PC-9 (cell line): ENCODE measurements at places on chromosomes 7 and 10. TPM values are rescaled to one million over a fixed set of nuclear protein-coding genes. Genes with fewer than 3 reads are reported as not detected.

POR gene
- total RNA-seq: 151 and 205 TPM in 2 replicates

POM121C gene
- total RNA-seq: 49.2 and 53.3 TPM in 2 replicates

OPALIN gene
- not detected in 2 replicates for total RNA-seq

DNA sequence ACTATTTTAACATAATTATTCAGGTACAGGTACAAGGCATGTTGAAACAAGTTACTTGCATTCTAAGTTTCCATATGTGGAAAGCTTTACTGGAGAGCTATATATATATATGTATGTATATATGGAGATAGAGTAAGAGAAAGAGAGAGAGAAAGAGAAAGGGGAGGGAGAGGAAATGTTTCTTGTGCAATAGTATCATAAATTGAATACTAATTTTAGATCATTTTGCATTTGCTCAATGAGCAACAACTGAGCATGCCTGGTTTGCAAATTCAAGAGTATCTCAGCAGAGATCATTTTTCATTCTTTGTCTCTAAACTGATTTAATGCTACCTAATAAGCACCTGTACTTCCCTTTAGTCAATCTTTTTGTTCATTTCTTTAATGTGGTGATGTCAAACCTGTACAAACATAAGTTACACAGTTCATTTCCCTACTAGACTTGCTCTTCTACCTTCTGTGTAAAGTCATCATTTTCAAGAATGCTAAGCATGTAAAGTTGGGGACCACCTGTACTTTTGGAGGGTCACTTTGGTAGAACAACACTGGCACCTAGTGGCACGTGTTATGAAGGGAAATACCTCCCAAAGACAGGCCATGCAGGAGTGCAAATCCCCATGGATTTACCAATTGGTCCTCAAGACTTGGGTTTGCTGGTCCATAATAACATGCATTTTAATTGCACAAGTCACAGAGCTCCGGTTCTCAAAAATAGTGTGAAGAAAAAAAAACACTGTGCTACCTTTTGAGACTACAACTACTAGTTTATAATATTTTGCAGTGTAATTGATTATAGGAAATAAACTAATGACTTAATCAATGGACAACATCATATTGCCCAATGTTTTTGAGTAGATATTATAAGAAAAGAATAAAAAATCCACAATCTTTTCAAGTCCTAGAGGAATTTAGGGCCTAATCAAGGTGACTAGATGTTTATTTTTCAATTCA, 431.2 kb upstream of the IGFBP3 start:
- DNase-seq: peak; percentile 88
- H3K27ac ChIP-seq: peak overlapping the region; percentile 14; the same call in 1 of the 2 replicates
- no peaks in the 10 kb centered on the region for H3K36me3 ChIP-seq
